AG04449 (cell line): ENCODE measurements at places on chromosomes 2 and 18.

DNA sequence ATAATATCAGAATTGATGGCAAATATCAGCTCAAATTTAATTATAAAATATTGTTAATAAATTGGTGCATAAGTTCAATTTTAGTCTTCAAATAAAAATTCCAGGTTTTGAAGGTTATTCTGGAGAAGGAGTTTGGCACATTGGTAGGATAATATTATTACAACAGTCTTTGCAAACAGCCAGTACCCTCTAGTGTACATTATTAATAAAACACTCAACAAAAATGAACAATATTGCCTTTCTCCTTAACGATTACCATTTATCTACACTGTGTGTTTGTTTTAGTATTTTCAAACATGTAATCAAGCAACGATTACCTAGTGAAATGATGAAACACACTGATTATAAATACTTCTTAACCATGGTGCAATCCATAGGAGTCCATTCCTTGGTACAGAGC lies 334.0 kb upstream of the FSIP2 start:
- DNase-seq, result no peak

DNA sequence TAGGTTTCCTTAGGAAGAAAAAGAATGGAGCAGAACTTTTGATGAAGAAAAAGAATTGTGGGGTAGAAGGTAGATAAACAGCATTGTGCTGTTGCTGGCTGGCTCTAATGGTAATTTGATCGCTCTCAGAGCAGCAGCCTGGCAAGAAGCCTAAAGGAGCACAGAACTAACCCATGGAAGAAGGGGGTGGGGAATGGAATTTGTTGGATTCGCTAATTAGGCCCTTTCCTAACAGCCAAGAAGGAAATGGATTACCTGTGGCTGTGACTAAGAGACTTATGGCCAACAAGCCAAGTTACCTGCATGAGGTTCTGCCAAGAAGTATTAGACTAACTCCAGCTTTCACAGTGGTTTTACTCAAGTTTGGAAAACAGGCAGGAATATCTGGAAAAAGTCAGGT lies 210.6 kb downstream of the IKZF2 start:
- DNase-seq, result no peak

- no peak for DNase-seq
Observed at GRCh38 chr2:106537047-106537446, 49.9 kb downstream of the CD8B2 start.

GRCh38 chr2:181143790-181144300 lies 163.4 kb downstream of the UBE2E3 start:
- no peak for DNase-seq

GRCh38 chr2:101195871-101196661 lies 44.9 kb upstream of the TBC1D8 start:
- DNase-seq, result no peak
